Stimulated activated CD8-positive, alpha-beta memory T cell treated with anti-CD3 and anti-CD28 coated beads, Interleukin-7, amount 100 ng/mL, for 1 hour (primary cell): ENCODE measurements at places on chromosomes 3 and 15.

DNA sequence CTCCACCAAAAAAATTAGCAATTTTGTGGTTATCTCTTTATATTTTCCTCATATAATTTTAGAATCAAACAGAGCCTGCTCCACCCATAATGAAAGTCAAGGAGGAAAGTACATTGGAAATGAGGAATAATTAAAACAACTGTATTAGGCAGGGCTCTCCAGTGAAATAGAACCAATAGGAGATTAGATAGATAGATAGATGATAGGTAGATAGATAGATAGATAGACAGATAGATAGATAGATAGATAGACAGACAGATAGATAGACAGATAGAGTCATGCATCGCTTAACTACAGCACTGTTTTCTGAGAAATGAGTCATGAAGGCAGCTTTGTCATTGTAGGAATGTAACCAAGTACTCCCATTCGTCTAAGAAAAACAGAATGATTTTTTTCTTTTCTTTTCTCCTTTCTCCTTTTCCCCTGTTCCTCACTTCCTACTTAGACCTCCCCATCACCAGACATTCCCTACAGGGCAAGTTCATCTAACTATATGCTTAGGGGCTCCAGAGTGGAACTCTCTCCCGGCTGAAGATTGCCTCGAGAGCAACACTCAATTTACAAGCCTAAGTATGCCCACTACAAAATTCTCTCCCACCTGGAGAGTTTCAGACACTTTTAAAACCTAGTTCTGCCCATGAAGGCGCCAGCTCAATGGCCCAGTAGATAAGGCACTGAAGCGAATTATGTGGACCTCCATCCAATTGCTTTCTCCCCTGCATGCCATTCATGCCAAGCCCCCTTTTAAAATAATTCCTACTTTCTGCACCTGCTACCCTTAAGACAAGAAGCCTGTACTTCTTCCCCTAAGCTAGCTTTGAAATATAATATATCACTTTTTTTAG, 53.3 kb upstream of the LIPC start:
- no peak for DNase-seq

DNA sequence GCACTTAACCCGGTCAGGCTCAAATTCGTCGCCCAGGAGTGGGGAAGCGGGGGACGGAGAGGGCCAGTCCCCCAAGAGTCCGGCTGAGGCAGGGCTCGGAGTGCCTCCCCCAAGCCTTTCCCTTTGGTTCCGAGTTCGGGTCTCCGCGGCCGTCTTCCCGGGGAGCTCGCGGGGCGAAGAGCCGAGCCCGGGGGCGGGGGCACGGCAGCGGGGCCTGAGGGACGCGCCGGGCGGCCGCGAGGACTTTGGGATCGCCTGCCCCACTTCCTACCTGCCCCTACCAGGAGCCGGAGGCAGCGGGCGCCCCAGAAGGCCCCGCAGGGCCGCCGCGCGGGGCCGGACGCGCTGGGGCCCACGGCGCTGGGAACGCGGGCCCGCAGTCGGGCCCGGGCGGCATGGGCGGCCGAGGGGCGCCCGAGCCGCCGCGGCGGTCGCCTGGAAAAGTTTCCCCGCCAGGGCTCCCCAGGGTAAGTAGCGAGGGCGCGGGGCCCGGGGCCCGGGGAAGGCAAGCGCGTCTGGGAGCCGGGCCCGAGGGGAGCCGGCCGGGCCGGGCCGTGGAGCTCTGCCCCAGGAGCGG, 2.8 kb downstream of the FURIN start:
- no peak for DNase-seq

DNA sequence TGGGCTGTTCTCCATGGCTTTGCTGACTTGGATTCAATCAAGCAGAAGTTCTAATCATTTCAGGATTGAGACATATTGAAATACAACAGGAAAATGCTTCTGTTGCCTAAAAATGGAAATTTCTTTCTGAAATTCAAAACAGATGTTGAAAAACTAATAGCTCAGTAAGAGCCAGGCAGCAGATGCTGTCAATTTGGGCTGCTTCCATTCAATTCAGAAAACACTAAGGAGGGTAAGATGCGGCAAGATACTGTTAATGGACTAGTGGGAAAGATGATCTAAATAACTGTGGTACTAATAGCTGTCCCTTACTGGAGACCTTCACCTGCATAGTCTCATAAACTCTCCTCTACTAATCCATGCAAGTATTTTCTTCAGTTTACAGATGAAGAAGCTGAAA, 53.5 kb downstream of the DGKG start:
- no peak for DNase-seq

GRCh38 chr3:34929036-34929435, 710.3 kb upstream of the ARPP21 start:
- no peak for DNase-seq

DNA sequence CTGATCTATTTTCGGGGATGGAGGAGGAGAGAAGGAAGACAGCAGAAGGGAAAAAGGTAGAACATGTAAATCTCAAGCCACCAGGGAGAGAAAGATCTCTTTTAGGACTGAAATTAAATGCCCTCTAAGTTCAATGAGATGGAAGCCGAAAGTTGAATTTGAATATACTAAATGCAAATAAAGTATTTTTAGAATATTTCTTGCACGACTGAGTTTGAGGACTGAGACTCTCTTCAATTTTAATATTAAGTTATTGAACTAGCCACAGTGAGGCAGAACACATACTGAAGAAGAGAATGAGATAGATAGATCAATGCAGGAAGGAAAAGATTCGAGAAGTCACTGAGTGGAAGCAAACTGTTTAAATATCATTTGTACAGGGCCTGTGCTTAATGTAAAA, 399.9 kb upstream of the CBLB start:
- no peak for DNase-seq

GRCh38 chr3:173529062-173529711, 131.6 kb downstream of the NLGN1 start:
- DNase-seq = no peak

GRCh38 chr15:82838096-82838735, 28.8 kb downstream of the WHAMM start:
- DNase-seq = no peak

- no peak for DNase-seq
Measured at GRCh38 chr3:99870712-99871111, 53.0 kb downstream of the CMSS1 start.

- no peak for DNase-seq
Measured at GRCh38 chr15:77550301-77551251, 82.1 kb downstream of the LINGO1 start.

DNA sequence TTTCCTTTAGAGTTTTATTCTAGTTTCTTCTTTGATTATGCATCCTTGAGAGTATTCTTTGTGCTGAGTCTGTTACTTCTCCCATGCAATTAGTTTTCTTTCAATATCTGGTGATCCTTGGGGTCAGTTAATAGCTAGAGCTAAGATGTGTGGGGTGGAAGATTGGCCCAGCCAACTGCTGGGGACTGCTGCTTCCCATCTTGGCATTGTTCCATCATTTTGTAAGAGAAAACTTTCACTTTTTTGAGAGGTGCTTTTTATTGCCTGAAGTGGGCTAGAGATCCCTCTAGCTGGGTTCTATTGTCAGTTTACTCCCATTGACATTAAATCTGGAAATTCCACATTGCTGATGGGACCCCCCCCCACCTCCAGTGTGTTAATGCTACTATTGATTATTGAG, 15.4 kb downstream of the BCL2L10 start:
- DNase-seq = no peak

DNA sequence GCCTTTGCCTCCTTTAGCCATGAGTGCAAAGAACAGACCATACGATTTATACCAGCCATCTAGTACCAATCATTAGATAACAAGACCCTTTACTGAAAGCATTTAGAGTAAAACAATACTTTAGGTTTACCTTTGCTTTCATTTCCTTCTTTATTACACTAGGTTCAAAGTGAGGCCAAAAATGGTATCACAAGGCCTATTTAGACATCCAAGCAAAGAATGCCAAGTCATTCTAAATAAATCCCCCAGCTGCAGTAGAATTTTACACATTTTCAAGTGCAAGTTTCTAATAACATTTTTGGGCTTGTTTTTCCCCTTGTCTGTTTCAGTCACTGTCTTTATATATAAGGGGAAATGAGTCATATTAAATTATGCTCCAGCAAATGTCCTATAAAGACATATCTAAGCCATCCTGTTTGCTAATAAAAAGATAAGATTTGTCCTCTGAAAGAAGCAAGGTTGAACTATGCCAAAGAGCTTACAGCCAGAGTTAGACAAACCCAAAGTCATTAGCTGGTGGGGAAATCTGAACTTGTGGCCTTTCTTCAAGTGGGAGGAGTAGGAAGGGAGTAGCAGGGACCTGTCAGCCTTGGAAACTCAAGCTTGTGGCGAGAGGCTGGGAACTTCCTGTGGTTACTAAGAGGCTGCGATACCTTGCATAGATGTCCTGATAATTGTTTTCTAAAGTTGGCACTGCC, 232.7 kb downstream of the MECOM start:
- no peak for DNase-seq

DNA sequence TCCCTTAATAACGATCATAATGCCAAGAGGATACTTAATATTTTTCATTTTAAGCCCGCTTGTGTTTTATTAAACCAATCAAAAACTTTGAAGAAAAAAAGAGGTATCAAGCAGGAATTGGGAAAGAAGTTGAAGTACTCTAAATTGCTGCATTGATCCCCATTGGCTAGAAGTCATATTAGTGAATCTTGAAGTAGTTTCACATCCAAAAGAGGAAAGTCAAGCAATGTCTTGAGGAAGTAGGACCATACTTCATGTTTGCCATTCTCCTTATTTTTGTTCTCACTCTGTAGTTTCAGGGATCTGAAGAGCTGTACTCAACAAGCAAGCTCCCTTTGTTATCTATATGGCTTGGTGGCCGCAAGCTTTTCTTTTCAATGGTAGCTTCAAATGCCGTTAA, 2.2 kb downstream of the SCAANT1 start:
- DNase-seq = no peak

DNA sequence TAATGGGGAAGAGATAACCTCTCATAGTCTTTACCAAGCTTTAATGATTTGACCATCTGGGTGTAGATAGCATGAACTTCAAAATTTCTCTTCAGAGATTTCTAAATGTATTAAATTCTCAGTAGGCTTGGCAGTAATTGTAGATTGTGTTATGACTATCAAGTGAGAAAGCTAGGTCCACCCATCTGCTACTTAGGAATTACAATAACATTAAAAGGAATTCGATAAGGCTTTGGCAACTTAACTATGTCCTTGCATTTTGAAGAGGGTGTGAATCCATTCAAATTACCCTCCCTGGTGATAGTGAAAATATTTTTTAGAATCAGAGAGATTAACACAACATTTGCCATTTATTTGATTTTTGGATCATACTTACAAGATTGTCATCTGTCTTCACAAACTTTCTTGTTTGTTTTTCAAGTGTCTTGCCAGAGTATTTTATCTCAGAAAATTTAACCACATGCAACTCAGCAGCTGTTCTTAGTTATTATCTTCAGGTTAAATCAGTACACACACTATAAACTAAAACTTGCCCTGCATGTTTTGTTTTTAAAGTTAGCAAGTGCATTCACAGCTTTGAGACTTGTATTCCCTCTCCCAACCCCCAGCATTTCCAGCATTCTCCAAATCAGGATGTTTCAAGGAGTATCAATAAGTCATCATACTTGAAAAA, 69.6 kb upstream of the COL8A1 start:
- DNase-seq = no peak

GRCh38 chr3:10816019-10816862, at the start of gene SLC6A11:
TSS of gene SLC6A11 (plus strand) at chr3:10816228. CDS start at chr3:10816266, 38 bp downstream.
- no peak for DNase-seq

GRCh38 chr15:75551091-75551490, 28.0 kb downstream of the PTPN9 start:
- no peak for DNase-seq

GRCh38 chr3:120559242-120560061, 36.7 kb upstream of the NDUFB4 start:
- no peak for DNase-seq

- no peak for DNase-seq
Measured at GRCh38 chr3:48689384-48689783, 3.7 kb upstream of the NCKIPSD start.

GRCh38 chr15:40787344-40787841, 17.6 kb downstream of the C15orf62 start:
- DNase-seq = no peak

DNA sequence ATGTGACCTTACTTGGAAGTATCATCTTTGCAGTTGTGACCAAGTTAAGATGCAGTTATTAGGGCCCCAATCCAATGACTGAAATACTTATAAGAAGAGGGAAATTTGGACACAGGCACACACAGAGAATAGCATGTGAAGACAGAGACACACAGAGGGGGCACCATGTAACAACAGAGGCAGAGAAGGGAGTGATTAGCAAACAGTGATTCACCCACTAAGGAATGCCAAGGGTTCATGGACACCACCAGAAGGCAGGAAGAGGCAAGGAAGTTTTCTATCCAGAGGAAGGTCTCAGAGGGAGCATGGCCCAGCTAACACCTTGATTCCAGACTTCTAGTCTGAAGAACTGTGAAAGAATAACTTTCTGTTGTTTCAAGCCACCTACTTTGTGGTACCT, 25.0 kb downstream of the SIDT1 start:
- DNase-seq = no peak

GRCh38 chr3:50617096-50617791, at the start of gene MAPKAPK3:
TSS of gene MAPKAPK3 (plus strand) at chr3:50617151. CDS start at chr3:50617566, 415 bp downstream.
- no peak for DNase-seq

DNA sequence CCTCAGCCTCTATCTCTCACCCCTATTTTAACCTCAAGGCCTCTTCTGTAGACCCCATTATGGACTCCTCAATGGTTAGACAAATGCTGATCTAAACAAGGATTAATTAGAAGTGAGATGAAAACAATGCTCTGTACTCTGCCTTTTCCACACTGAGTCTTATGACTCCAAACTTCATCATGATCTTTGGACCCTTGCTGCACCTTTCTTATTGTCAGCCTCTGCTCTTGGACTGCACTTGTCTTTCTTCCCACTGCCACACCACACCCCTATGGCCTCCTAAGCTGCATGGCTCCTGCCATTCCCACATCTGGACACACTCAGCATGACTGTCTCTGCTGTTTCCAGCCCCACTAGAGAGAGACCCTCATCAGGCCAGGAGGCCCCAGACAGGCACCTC, 348.2 kb downstream of the RORA start:
- DNase-seq = no peak

GRCh38 chr3:100455841-100456550, 36.4 kb upstream of the TMEM45A start:
- DNase-seq = no peak

GRCh38 chr15:50886611-50887345, 21.7 kb upstream of the AP4E1 start:
- DNase-seq = no peak

DNA sequence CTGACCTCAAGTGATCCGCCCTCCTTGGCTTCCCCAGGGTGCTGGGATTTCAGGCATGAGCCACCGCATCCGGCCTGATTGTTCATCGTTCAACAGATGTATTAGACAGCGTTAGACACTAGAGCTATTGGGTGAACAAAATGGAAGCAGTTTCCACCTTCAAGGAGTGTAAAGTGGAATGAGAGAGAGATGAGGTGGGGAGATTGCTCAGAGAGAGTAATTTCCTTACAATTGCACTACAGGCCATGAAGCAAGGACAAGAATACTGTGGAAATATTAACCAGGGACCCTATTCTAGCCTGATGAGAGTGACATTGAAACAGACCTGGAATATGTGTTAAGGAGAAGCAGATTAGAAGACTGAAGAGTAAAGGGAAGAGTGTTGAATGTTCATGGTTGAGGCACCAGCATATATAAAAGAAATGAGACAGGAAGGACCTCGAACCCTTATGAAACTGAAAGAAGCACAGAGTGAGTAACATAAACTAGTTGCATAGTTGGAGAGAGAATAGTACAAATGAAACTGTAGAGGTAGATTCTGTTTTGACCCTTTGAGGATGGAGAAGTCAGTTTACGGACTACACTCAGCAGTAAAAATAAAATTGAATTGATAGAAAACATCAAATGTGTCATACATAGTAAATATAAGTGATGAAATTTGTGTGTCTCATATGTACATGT, 7.2 kb downstream of the RTF1 start:
- no peak for DNase-seq

- DNase-seq = no peak
Measured at GRCh38 chr15:101055411-101055810, 136.3 kb downstream of the LRRK1 start.
